Head of caudate nucleus (tissue), 42 donors: ENCODE measurements at places on chromosomes 12 and 14.

- peak; percentile 50 for DNase-seq
Observed at GRCh38 chr12:110649341-110649847, 35.5 kb downstream of the TCTN1 start.

- DNase-seq, result no peak
Observed at GRCh38 chr14:90603841-90604240, 207.0 kb downstream of the CALM1 start.

DNA sequence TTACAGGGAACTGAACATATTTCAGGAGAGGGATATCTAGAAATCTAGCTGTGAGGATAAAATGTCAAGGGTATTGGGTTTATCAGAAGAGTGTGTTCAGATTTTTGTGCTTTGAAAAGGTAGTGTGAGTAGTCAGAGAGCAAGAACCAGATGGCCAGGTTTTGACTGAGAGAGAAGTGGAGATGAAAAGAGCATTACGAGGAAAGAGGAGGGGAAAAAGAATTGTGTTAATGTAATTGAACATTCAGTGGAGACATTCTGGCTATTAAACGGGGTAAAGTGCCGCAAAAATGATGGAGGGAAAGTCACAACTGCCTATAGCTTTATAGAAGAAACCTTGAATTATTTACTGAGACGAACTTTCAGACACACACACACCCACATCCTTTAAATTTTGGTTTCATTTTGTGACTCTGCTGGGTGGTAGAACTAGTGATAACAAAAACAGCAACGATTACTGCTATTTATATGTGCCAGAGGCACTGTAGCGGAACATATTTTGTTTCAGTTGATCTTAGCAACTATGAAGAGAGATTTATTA lies 213.6 kb downstream of the ERC1 start:
- no peak for DNase-seq

GRCh38 chr14:92122761-92123160 lies 992 bp downstream of the CPSF2 start:
- no peak for DNase-seq

GRCh38 chr12:68163560-68164081 lies 4.1 kb upstream of the IFNG start:
- DNase-seq, result no peak

DNA sequence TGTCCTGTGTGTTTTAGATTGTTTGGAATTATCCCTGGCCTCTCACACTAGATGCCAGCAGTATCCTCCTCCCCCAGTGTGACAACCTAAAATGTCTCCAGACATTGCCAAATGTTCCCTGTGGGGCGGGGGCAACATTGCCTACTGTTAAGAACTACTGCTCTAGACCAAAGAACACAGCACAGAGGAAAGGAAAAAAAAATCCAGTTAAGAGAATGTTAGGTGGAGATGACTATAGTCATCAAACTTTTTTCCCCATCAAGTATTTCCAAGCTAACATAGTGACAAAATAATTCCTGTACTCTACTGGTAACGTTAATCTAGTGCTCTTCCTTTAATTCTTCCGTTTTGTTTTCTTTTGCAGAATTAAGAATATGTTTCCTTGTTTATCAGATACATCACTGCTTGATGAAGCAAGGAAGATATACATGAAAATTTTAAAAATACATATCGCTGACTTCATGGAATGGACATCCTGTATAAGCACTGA lies 3.5 kb downstream of the CDKN1B start:
- DNase-seq, result no peak

GRCh38 chr12:46518169-46518568 lies 145.6 kb upstream of the SLC38A2 start:
- DNase-seq, result no peak

- no peak for DNase-seq
Observed at GRCh38 chr12:26715232-26715631, 117.8 kb downstream of the ITPR2 start.

GRCh38 chr14:58299401-58300330 lies 1.3 kb downstream of the ARID4A start:
- peak; percentile 6 for DNase-seq

DNA sequence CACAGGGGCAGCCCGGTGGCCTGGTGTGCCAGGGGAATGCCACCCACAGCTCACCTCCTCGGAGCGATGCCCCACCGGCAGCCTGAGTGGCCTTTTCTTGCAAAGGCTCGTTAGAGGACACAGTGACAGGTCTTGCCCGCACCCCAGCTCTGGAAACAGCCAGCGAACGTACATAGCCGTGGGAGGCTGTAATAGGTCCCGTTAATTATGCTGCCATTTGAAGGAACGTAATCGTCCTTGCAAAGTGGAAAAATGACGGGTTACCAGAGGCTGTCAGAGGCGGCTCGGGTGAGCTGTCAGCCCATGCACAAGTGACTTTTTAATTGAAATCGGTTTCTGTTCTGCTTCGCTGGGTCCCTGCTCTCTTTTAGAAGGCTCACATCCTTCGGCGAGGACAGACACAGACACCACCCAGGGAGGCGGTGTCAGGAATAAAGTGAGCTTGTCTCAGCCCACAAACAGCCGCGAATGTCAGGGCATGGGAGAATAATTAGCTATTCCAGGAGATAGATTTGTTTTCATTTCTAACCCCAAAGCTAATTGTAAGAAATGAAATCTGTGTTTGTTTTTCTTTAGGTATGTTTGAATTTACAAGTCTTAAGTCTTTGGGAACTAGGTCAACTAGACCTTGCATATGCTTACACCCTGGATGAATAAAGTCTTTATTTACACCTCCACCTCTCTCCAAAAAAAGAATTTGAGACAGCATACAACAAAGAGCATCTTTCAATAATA lies 77.2 kb upstream of the RFLNA start:
- DNase-seq, result peak; percentile 67

- no peak for DNase-seq
Observed at GRCh38 chr12:49283541-49284429, 11.2 kb upstream of the PRPH start.

DNA sequence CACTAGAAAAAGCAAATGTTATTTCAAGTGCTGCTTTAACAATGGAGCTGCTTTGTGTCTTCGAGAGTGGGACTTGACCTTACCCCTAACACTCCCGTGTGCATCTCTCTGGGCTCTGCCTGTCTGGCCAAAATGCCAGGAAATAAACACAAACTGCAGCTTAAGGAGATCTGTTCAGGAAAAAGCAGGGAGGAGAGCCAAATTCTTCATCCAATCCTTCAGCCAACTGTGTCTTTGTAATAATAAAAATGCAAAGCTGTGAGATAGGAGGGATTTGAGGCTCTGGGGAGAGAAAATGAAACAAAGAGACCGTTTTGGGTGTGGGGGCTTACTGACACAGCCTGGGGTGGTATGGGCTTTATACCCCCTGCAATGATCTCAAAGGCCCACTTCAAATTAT lies 85.8 kb upstream of the WSCD2 start:
- no peak for DNase-seq

DNA sequence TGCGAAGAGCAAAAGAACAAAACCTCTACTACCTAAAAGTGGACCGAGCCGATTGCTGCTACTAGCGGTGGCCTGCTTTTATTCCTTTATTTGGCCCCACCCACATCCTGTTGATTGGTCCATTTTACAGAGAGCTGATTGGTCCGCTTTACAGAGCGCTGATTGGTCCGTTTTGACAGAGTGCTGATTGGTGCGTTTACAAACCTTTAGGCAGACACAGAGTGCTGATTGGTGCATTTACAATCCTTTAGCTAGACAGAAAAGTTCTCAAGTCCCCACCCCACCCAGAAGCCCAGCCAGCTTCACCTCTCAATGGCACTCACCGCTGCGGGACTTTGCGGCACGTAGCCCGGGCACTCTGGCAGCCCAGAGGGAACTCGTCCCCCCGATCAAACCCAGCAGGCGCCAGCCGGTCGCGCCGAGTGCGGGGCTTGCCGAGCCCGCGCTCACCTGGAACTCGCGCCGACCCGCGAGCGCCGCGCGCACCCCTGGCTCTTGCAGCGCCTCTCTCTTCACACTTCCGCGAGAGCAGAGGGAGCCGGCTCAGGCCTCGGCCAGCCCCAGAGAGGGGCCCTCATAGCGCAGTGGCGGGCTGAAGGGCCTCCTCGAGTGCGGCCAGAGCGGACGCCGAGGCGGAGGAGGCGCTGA lies 8.7 kb upstream of the FGD4 start:
- peak; percentile 28 for DNase-seq

DNA sequence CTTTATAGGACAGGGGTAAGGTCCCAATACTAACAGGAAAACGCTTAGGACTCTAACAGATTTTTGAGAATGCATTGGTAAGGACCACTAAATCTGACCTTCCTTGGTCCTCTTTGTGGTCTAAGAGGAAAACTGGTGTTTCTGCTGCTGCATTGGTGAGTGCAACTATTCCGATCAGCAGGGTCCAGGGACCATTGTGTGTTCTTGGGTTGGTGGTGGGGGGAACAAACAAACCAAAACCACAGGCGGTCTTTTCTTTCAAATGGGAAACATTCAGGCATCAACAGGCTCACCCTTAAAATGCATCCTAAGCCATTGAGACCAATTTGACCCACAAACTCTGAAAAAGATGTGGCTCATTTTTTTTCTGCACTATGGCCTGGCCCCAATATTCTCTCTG lies 20.7 kb downstream of the EPYC start:
- DNase-seq, result no peak

GRCh38 chr12:119201789-119202543 lies 23.2 kb downstream of the HSPB8 start:
- DNase-seq, result no peak

DNA sequence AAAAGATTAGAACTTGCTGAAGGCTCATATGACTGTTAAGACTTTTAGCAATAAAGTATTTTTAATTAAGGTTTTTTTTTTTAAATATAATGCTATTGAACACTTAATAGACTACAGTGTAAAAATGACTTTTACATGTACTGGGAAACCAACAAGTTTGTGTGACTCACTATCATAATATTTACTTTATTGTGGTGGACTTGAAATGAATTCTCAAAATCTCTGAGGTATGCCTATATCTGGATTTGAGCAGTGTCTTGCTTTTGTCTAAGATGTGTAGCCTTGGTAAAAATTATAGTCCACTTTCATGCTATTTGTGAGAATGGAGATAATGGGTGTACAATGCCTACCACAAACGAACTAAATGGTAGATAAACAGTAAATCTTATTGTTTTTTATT lies 33.9 kb upstream of the NAV3 start:
- DNase-seq, result no peak

DNA sequence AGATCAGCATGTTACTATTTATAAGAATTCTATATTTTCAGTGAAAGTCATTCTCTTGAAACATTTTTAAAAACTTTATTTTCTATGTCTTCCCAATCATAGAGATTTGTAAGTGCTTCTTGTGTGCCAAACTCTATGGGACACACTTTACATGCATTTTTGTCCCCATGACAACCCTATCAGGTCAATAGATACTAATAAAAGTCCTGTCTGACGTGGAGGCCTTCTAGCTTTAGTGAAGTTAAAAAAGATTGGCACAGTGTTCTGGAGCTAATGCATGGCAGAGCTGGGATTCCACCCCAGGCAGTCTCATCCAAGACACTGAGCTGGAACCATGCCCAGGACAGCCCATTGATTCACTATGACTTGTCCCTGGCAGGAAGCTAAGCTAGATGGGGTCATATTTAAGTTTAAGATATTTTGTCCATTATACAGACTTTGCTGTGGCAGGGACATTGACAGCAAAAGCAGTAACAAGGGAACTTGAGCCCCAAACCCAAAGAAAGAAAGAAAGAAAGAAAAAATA lies 28.1 kb downstream of the TTC6 start:
- no peak for DNase-seq

DNA sequence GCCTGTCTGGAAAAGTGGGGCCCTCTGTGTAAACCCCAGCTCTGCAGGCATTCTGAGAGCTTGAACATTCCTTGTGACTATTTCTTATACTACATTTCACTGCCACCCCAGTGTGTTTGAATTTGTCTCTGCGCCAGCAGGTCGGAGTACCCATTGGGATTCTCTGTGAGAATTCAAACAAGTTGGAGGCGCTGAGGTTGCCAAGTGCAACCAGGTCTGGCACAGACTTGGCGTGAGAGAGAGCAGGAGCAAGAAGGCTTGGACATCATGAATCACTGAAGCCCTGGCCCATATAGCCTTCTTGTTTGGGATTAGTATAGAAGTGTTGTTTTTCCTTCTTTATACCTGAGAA lies 33.0 kb upstream of the ATP2A2 start:
- DNase-seq, result no peak

- DNase-seq, result no peak
Observed at GRCh38 chr12:64691795-64692583, 67.2 kb downstream of the GNS start.

DNA sequence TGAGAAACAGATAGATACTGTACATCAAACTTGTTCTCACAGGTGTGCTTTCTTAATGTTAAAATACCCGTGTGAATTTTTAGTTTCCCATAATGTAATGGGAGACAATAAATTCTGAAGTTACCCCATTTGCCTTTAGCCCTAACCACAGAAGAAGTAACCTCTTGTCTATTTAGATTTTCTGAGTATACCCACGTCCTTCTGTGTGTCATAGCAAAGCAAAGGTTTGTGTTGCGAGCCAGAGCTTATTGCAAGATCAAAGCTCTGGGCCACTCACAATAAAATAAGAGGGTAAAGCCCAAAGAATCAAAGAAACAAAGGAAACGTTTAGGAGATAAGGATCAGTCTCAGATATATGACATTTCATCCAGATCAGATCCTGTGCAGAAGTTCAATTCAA lies 73.9 kb downstream of the BMP4 start:
- DNase-seq, result no peak

- DNase-seq, result no peak
Observed at GRCh38 chr12:52038447-52038846, 12.8 kb upstream of the NR4A1 start.

GRCh38 chr12:58087423-58088127 lies 146.2 kb downstream of the ATP23 start:
- no peak for DNase-seq

GRCh38 chr12:14567351-14568162 lies at the start of gene PLBD1:
PLBD1 (minus strand) TSS chr12:14567883; CDS start chr12:14567696, 187 bp downstream.
- peak; percentile 61 for DNase-seq

GRCh38 chr12:2323532-2324255 lies 270.9 kb downstream of the CACNA1C start:
- DNase-seq, result no peak

- no peak for DNase-seq
Observed at GRCh38 chr14:80930836-80931389, 10.6 kb downstream of the CEP128 start.

GRCh38 chr14:56341766-56342493 lies 223.7 kb downstream of the PELI2 start:
- no peak for DNase-seq
